ENCODE measurements at places on chromosomes 12 and 14.

GRCh38 chr12:103530307-103531066 is 34.7 kb upstream of the C12orf42 start:
- DNase-seq, result no peak

DNA sequence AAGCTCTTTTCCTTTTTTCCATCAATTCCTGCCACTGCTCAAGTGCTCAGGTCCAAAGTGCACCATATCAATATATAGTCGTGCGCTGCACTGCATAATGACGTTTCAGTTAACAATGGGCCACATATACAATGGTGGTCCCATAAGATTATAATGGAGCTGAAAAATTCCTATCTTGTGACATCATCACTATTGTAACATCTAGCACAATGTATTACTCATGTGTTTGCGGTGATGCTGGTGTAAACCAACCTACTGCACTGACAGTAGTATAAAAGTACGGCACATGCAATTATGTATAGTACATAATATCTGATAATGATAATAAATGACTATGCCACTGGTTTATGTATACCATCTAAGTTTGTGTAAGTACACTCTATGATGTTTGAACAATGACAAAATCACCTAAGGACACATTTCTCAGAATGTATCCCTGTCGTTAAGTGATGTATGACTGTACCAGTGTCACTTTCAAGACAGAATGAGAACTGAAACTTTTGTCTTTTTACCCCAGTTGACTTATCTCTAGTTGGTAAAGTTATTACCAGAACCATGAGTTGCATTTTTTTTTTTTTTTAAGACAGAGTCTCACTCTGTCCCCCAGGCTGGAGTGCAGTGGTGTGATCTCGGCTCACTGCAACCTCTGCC is 53.7 kb upstream of the INSM2 start:
- DNase-seq, result no peak

DNA sequence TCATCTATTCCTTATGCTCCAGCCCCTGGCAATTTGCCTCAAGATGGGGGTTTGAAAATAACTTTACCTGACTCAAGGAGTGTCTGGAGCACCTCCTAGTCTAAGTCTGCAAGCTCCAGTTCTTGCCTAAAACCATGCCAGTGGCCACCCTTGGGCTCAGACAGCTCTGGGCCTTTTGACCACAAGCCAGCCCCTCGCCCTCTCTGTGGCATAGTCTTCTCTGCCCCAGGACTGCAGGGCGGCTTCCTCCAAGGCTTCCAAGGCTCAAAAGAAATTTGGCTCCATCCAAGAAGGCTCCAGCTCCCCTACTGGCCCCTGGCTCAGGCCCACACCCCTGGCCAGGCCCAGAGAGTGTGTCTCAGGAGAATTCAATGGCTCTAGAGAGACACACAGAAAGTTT is 14.8 kb downstream of the ACVRL1 start:
- no peak for DNase-seq

DNA sequence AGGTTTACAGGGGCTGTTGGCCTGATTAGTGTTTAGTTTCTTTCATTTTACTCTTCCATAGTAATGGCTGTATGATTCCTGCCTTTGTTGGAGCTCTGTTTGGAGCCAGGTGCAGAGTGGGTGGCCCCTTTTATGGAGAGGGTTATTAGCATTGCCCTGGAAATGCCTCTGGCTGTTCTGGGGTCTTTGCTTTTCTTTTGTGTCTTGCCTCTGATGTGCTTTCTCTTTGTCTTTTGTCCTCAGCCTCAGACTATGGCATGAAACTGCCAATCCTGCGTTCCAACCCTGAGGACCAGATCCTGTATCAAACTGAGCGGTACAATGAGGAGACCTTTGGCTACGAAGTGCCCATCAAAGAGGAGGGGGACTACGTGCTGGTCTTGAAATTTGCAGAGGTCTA is 6.9 kb downstream of the MLEC start:
- no peak for DNase-seq

GRCh38 chr12:103715494-103715893 is 125.5 kb downstream of the NT5DC3 start:
- no peak for DNase-seq

DNA sequence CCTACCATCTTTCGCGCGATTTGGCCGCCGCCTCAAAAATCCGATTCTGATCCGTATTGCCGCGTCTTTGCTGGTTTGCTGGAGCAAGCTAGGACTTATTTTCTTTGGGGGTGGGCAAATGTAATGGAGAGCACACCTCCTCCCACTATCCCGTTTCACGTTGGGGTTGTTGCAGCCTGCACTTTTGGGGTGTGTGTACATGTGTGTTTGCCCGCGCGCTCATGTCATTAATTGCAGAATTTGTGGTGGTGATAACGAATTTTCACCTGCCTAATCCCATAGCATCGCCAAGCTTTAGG is 657 bp downstream of the METAP2 start:
- DNase-seq, result no peak

DNA sequence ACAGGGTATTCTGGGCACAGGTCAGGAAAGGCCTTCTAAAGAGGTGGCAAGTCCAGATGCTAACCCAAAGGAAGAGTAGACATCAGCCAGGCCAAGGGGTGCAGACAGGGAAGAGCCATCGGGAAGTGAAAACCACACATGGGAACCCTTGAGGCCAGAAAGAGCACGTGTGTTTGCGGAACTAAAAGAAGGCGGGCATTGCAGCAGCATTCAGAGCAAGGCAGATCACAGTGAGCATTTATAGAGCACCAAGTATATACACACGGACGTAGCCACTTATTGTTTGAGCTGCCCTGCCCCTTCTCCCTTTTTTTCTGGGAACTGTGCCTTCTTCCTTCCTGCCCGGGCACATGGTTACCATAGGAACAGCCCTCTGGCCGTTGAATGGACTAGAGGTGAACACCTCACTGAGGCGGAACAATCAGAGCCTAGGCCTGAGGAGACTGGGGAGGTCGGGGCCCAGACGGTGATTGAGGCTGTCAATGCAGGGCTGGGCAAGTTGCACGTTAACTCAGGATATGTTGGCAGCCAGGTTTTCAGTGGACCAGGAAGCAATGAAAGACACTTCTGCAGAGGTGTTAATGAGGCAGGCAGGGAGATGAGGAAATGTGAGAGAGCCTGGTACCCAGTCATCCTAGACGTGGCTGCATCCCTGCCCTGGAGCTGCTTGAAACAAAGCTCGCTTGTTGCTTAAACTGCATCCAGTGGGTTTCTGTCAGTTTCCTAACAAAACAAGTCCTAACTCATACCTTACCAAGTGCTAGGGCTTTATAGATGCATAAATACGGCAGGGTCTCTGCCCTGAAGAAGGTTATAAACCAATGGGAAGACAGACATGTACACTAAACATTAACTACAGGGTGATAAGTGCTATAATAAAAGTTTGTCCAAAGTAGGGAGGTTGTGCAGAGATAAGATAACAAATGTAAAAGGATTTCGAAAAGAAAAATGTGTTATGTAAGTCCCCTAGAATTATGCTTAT is 34.2 kb downstream of the MOAP1 start:
- DNase-seq, result no peak

- DNase-seq, result no peak
Observed at GRCh38 chr12:115232455-115233156, 548.6 kb upstream of the TBX3 start.

DNA sequence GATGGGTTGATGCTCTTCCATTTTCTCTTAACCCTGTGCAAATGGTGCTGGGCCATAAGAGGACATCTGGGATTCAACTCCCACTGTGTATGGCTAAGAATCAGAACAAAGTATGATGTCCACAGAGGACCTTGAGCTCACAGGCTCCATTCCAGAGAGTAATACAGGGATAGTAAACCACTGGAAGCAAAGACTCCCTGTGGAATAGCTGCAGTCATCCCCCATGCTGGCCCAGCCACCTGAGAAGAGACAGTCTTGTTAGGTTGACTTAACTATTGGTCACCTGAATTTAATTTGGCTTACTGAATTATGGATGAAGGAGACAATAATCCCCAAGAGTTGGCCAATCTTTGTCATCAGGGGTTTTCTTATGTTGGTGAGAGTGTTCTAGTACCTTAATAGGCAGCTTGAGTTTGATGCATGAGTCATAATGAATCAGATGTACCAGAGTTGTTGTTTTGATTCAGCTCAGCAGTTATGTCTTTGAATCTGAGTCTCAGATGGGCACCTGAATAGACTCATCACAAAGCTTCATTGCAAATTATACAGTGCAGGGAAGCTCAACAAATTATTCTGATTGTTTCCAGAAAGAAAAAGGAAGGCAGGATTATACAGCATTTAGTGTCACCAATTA is 122.7 kb downstream of the SSPN start:
- DNase-seq, result no peak

GRCh38 chr12:124305136-124305535 is 10.2 kb downstream of the RFLNA start:
- no peak for DNase-seq

- no peak for DNase-seq
Observed at GRCh38 chr12:4214877-4215228, 58.7 kb upstream of the CCND2 start.

DNA sequence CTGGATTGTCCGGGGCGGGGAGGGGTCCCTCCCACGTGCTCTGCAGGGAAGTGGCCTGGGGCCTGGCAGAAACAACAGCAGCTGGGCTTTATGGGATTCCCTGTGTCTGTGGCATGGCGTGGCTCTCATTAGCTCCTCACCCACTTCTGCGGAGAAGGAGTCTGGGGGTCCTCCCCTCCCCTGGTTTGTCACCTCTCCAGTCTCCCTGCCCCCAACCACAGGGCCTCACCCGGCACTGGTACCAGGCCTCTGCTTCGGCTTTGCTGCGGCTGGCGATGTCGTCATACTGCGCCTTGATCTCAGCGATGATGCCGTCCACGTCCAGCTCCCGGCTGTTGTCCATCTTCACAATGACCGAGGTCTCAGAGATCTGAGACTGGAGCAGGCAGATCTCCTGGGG is 6.4 kb downstream of the KRT82 start:
- DNase-seq, result no peak

DNA sequence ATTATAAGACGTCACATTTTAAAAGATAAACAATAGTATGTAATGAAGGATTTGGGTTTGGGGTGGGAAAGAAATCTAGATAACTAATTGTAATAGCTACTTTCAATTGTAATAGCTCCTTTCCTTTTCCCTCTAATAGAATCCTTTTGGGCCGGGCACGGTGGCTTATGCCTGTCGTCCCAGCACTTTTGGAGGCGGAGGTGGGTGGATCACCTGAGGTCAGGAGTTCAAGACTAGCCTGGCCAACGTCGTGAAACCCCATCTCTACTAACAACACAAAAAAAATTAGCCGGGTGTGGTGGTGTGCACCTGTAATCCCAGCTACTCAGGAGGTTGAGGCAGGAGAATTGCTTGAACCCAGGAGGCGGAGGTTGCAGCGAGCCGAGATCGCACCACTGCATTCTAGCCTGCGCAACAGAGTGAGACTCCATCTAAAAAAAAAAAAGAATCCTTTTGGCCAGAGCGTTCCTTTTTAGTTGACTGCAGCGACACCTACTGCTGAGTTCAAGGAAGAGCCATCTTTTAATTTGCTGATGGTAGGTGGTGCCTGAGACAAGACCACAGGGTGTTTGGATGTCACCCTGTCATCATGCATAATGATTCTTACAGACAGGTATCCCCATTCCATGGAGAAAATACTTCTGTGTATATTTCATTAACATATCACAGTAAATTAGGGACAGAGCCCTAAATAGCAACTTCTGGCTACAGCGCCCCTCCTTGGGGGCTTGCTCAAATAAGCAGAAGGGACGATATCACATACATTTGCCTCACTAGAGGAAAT is 79.5 kb downstream of the ARMH4 start:
- no peak for DNase-seq

DNA sequence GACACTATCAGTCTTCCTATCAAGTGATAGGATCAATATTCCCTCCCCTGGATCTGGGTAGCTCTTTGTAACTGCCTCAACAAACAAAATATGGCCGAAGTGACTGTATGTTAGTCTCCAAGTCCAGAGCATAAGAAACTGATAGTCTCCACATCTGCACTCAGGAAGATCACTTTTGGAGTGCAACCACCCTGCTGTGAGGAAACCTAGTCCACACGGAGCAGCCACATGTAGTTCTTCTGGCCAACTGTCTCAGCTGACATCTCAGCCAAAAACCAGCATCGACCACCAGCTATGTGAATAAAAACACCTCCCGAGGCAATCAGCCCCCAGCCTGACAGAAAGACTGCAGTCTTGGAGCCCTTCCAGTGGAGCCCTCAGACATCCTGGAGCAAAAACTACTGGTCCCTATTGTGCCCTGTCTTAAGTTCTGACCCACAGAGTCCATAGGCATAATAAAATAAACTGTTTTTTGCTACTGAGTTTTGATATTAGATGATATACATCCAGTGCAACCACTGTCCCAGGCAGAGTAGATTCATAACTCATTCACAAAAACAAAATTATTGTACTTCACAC is 143.8 kb downstream of the MED13L start:
- DNase-seq, result no peak

DNA sequence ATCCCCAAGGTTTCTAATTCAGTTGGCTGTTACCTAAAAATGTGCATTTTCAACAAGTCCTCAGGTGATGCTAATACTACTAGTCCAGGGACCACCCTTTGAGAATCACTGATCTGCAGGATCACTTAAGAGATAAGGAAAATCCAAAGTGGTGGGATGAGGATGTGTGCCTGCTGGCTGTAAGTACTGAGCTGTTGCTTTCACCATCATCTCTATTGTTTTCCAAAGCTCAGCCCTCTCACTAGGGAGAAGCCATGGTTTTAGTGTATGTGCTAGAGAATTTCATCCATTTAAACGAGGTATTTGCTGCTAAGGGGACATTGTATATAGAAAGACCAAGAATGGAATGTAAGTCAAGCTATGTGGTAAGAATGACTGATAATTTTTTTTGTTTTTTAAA is 202.3 kb downstream of the KIF21A start:
- no peak for DNase-seq

DNA sequence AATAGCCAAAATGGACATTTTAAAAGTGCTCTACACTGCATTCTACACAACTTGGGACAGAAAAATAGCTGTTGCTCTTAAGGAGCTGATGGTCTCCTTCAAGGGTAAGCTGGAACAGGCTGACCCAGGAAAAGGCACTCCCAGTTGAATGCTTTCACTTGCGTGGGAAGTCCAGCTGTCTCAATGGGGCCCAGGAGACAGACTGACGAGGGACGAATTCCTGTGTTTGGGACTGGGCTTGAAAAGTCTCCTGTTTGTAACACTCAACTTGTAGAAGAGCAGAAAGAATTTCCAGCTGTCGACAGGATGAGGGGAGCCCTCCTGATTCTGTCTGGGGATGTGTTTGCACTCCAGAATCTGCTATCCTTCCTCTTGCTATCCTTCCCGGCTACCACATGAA is 180.8 kb downstream of the ZFP36L1 start:
- no peak for DNase-seq

GRCh38 chr12:95131589-95132340 is 58.3 kb upstream of the NR2C1 start:
- no peak for DNase-seq

DNA sequence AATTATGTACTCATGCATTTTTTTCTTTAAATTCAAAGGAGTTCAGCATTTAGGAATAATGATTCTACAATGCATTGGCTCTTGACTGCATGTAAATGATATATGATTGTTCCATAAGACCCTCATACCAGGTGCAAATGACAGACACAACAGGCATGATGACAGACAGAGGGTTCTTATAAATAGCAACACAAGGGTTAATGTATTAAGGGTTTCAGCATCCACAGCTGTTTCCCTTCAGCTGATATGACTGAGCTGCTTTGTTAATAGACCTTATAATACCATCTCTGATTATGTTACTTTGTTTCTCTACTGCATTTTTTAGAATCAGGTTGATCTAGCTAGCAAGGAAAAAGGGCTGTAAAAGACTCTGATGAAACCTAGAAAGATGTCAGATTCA is 90.8 kb upstream of the TMTC2 start:
- no peak for DNase-seq
